ENCODE measurements at places on chromosomes 1 and 21.

GRCh38 chr1:217498209-217498608, 132.7 kb downstream of the GPATCH2 start:
- DNase-seq = no peak

GRCh38 chr1:237444120-237444790, 402.3 kb downstream of the RYR2 start:
- DNase-seq = no peak

- no peak for DNase-seq
Measured at GRCh38 chr21:28884481-28884880, 108.2 kb downstream of the LTN1 start.

DNA sequence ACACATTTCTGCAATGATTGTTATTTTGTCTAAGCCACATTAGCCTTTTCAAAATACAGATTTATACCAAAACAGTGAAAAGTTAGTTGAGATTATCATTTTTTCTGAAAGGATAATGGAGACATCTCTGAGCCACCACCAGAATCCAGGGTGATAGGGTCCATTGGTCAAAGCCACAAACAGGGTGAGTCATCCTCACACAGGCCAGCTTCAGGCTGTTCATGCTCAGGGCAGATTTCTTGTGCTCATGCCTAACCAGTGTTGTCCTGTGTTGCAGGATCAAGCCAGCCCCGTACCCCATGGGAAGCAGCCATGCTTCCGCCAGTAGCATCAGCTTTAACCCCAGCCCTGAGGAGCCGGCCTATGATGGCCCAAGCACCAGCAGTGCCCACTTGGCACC, 13.4 kb downstream of the ELOA start:
- DNase-seq = peak; percentile 45

DNA sequence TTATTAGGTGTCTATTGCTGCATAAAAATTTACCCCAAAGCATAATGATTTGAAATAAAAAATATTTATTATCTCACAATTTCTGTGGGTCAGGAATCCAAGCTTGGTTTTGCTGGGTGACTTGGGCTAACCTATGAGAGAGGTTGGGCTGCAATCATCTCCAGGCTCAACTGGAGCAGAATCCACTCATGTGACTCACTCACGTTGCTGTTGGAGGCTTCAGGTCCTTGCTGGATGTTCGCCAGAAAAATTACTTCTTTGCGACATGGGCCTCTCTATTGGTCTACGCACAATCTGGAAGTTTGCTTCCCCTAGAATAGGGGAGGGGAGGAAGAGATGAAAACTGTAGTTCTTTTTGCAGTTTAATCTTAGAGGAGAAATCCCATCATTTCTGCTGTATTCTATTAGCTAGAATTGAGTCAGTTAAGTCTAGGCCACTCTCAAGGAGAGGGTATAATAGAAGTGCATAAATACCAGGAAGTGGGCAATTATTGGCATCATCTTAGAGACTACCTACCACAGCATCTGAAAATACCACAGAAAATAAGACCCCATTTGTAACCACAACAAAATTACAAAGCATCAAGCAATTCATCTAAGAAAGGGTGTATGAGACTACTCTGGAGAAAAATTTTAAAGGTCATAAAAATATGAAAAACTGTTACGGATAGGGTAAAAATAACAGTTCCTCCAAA, 5.7 kb upstream of the FASLG start:
- DNase-seq = no peak

DNA sequence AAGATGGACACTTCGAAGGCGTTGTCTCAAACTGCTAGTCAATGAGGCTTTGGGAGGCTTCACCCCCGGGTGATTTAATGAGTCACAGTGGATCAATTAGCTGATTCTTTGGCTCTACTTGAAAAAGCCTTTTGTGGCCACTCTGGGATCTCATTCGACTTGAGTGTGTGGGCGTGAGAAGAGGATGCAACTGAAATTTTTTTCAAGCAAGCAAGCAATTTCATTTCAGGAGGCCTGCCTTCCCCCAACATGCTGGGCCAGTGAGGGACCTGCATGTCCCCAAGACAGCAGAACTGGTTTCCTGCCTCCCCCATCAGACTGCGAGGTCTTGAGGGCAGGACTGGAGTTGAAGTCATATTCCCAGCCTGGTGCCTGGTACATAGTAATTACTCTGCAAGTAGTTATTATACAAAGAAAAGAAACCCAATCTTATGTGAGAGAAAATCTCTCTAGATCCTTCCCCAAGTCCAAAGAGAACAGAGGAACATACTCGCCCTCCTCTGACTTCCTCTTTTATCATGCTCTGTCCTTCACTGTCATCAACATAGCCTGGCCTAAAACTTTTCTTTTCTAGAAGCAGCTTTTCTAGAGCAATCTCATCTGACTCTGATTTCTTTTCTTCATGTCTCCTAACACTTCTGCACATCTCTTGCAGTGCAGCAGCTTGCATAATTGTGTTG, 22.7 kb downstream of the SYT6 start:
- DNase-seq = no peak

DNA sequence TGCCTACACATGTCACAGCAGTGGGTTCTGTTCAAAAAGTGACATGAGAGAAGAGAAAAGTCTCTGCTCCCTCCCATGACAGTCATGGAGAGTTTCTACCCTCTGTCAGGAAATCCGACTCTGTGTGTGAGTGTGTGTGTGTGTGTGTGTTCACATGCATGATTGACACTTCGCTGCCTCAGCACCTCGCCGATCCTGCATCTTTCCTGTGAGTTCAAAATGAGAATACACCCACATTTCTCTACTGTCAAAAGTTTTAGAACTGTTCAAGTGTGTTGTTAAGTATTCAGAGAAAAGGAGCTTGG, 46.2 kb upstream of the COX20 start:
- DNase-seq = no peak

DNA sequence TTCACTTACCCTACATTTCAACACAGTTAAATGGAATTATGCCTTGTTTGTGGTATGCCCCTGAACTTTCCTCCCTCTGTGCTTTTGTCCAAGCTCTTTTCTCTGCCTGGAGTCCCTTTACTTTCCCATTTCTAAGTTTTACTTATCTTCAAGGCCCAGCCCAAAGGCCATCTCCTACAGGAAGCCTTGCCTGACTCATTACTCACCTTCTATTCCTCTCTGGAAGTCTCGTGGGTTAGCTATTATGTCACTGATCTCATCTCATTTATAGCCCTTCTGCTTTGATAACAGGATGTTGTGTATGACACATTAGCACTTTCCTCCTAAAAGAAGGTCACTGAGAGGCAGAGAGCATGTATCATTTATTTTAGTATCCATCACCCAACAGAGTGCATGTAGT, 78.8 kb upstream of the CD1D start:
- no peak for DNase-seq

- DNase-seq = no peak
Measured at GRCh38 chr1:150118716-150119115, 31.0 kb upstream of the PLEKHO1 start.

GRCh38 chr1:212967801-212968200, 17.5 kb downstream of the VASH2 start:
- DNase-seq = peak; percentile 59

DNA sequence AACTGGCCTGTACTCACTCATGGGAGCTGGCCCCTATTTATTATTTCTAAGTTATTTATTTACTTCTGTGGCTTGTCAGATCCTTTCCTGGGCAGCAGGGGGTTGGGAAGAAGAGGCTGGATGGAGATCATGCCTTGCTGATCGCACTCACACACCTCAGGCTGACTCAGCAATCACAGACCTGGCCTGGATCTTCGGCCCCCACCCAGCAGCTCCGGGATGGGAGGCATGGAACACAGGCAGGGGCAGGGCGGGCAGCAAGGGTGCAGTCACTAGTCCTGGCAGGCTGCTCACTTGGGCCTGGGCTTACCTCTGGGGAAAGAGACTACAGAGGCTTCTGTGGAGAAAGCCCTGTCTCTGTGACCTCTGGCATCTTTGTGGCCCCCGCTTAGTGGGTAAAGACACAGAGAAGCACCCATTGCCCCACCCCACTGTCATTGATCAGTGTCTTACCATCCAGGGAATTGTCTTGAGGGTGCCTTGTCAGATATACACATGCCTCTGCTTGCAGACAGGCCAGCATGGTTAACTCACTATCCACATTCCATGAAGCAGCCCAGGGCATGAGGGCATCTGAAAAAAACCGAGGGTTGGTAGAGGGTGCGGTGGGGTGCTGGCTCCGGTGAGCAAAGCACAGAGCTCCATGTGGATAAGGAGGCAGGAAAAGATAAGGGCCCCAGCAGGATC, 3.7 kb downstream of the ARTN start:
- no peak for DNase-seq

- no peak for DNase-seq
Measured at GRCh38 chr1:94559921-94560320, 18.4 kb upstream of the F3 start.
